Thoracic aorta (tissue), 2 donors: ENCODE measurements at places on chromosomes 4 and X. TPM values are rescaled to one million over a fixed set of nuclear protein-coding genes. Genes with fewer than 3 reads are reported as not detected.

DCAF8L1 gene
- not detected for total RNA-seq

PNCK gene
- total RNA-seq: 1.2 TPM

SOWAHB gene
- 0.27 TPM for total RNA-seq

DCAF12L2 gene
- total RNA-seq: not detected

SFRP2 gene
- 90.3 TPM for total RNA-seq

AKAP4 gene
- total RNA-seq: not detected

DNA sequence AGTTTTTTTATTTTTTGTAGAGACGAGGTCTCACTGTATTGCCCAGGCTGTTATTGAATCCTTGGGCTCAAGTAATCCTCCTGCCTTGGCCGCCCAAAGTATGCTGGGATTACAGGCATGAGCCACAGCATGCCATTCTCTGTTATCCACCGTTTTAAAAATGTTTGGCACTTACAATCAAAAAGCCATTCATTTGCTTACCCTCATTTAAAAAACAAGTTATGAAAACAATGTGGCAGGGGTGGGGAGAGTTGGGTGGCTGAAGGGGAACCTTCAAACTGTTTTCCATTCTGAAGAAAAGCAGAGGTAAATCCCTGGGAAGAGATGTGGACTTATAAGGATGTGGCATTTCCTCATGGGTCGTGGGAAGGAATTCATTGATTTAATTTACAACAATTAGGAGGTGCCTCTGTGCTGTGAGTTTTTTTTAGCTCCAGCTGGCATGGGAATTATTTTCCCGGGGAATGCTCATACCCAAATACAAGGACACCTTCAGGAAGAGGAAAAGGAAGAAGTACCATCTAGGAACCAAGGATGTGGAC lies 103.5 kb downstream of the MID1 start:
- DNase-seq: no peak
- H3K4me3 ChIP-seq: no peak overlapping the region
- no peaks in the 10 kb centered on the region for H3K36me3 ChIP-seq
- no peaks in the 10 kb centered on the region for H3K27me3 ChIP-seq

- H3K27ac ChIP-seq: no peak overlapping the region
- no peaks in the 10 kb centered on the region for H3K36me3 ChIP-seq
- no peak overlapping the region for H3K4me3 ChIP-seq
- no peak for DNase-seq
These were observed 418.9 kb upstream of the CPEB2 start for GRCh38 chr4:14583331-14583730.
